ENCODE measurements at places on chromosomes 7 and 10.

DNA sequence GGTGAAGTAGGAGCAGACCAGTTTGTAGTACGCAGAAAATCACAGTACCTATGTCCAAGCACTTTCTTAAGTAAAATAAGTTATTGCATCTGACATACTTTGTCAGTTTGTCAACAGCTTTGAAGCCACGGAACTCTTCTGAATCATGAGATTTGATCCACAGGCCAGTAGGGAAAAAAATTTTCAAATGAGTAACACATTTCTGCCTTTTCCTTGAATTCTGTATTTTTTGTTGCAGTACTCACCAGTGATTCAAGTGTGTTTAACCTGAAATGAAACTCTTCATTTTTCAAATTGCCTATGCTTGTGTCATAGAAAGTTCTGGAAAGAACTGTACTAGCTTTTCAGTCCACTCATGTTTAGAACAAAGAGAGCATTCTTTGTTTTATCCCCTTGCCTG is 337.7 kb downstream of the GATA3 start:
- no peak for DNase-seq

DNA sequence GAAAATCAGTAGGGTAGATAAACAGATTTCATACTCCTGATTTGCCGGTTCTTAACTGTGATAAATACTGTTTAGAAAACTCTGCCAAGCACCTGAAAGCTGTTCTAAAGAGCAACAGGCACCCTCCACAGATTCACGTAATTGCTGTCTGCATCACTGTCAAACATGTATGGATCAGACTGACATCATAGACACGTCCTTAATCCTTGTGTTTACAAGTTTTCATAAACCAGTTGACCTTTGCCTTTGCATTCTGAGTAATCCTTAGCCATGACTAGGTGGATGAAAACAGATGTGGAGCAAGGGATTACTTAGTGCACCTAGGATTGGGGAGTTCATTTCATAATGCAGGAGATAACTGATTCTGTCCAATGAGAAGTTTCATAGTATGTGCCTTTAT is 41.6 kb downstream of the SLC39A12 start:
- DNase-seq = no peak

DNA sequence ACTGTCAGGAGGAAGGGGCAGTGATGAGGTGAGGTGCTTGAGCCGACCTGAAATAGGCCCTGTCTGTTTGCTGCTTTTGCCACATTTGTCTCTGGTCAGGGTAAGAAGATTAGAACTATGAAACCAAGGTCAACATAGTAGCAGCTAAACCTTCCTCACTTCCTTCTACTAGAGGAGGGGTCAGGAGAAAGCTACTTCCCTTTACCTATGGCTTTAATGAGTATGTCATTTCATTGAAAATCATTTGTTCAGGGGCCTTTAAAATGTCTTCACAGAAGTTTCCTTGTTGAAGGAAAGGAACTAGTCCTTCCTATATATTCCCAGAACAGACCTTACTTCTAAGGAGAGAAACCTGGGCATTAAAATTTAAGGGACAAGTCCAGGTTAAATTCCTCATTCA is 19.0 kb downstream of the HYAL4 start:
- DNase-seq = no peak

- no peak for DNase-seq
Measured at GRCh38 chr10:82934947-82935346, 1060.0 kb downstream of the NRG3 start.

DNA sequence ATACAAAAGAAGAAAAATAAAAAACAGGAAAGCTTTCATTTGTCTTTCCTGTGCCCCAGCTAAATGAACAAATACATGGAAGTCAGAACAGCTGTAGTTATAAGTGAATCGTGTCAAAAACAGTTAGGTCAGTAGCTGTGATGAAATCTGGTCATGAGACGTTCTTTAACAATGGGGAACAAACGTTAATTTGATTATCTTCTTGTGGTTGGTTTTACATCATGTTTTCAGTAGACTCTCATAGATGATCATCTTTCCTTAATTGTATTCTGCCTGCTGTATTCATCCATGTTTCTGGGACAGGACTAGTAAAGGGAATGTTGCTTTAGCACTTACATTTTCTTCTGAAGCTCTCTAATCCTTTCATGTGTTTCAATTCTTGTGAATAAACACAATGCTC is 97.0 kb downstream of the PCLO start:
- no peak for DNase-seq

- DNase-seq = no peak
Measured at GRCh38 chr7:51606601-51607154, 290.1 kb upstream of the COBL start.

DNA sequence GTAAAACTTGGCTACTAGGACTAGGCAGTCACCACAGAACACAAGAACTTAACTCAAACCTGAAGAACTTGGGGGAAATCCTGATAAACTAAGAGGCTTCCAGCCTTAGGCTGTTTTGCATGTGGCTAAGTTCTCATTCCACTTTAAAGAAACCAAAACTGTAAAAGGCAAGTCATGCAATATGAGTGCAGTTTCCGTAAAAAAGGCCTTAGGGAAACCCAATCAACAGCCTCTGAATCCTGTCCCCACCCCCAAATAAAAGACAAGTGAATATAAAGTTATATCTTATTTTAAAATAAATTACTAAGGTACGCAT is 95.1 kb downstream of the USP6NL start:
- DNase-seq = peak; percentile 75

DNA sequence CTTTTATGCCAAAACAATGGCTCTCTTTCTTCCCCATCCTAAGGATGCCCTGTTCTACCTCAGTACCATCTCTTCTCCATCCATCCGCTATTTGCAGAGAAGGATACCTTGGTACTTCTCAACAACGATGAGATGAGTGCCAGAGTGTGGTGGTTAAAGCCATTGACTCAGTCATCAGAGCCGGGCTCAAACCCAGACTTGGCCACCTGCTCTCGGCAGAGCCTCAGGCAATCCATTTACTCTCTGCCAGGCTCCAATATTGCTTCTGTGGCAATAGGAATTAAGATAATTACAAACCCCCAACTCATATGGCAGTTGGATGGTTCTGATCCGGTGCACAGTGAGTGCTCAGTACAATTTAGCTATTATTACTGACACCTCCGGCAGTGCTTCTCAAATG is 121.3 kb downstream of the PRLHR start:
- no peak for DNase-seq

DNA sequence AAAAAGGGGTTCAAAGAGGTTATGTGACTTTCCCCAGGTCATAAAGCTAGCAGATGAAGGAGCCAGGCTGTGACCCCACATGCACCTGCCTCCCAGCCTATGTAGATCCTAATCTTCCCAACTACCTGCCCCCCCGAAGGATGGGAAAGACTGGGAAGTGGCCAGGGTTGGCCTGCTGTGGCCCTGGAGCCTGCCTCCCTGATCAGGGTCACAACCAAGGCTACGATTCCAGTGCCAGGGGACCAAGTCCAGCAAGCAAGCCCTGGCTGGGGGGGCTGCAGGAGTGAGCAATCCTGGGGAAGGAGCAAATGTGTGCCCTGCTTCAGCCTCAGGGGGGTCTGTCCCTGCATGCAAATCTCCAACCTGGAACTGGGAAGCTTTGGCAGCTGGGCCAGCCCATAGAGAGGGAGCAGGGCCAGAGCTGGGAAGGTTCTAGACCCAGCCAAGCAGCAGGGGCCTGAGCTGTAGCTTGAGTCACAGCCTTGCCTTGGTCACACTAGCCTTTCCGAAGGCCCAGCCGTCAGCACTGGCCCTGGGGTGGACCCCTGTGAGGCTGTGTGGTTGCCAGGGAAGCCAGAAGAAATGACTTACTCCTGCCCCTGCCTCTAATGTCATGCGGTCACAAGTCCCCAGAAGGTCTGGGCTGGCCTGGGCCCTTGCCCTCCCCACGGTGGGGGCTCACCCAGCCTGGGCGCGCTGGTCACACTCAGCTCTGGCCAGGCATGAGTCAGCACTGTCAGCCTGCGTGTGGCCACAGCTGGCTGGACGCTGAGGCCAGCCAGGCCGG is 96.4 kb upstream of the ZMIZ1 start:
- no peak for DNase-seq

- no peak for DNase-seq
Measured at GRCh38 chr7:67683628-67684027, 687.0 kb downstream of the TYW1 start.

DNA sequence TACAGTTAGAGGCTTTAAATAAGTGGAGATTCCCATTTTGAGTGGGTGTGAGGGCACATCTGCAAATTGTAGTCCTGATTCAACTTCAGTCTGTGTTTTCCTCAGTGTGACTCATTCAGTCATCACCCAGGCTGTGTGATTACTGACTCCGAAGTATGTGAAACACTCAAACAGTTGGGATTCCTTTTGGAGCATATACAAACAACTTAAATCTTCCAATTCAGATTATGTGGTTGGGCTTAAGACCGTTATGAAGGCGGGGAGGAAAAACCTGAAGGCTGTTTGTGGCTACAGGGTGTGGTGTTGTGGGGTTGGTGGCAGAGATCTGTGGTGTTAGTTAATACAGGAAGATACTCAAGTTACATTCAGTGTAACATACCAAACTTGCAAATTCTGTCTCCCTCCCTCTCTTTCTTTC is 259.7 kb upstream of the FERD3L start:
- peak; percentile 78 for DNase-seq

Data from common myeloid progenitor, CD34-positive (primary cell).